Activated CD4-positive, alpha-beta T cell treated with anti-CD3 and anti-CD28 coated beads, Interleukin-2, amount 50 U/mL, for 1 hour (primary cell): ENCODE measurements at places on chromosomes 7 and 10.
A peak's percentile ranks its signal among the peaks of the same experiment; 100 is the strongest.

- DNase-seq, result no peak
These were observed 34.1 kb upstream of the NMT2 start for GRCh38 chr10:15202639-15203038.

DNA sequence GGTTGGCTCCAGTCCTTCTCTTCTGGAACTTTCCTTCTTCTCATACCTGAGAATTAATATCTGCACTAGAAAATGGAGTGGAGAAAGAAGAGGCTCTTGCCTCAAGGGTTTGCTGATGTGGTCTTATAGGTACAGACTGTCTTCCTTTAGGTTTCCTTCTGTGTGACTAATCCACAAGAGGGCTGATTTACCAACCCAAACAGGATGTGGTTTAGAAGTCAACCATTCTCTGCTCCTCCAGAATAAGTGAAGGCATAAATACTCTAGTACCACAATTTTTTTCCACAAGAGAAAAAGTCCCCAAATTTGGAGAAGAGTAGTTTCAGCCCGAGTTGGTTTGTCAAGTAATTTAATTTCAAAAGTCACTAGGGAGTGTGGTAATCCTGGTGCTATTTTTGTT is 85.8 kb downstream of the NRP1 start:
- no peak for DNase-seq

- DNase-seq, result no peak
These were observed 344.2 kb upstream of the ADARB2 start for GRCh38 chr10:2081501-2081900.

GRCh38 chr7:27181795-27182275 is 3.2 kb downstream of the HOXA11 start:
- no peak for DNase-seq

DNA sequence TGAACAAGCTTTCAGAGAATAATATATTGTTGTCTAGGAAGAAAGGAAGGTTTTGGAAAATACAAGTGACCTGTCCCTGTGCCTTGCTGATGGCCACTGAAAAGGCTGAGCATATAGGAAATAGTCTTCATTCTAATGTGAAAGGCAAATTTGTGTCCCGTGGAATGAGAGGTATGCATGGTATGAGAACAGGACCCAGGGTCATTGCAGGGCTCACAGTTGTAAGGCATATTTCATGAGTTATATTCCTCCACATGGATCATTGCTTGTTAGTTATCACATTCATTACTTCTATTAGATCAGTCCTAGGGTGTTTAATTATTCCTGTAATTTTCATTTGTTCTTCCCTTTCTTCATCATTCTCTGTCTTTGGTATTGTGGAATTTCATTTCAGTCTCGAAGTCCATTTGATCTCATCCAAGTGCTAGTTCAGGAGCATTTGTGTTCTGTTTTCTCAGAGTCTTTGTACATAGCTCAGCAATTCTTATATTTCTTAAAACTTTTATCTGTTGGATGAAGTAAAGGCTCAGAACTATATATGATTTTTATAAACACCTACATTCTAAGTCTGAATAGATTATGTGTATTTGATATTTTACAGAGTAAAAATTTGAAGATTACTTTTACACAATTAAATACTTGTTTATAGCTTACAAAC is 39.4 kb upstream of the ARHGAP21 start:
- DNase-seq, result no peak

- DNase-seq, result no peak
These were observed 73.6 kb upstream of the FAM20C start for GRCh38 chr7:118615-119391.

- DNase-seq, result no peak
These were observed 176.4 kb downstream of the ELFN1 start for GRCh38 chr7:1846331-1847065.

- no peak for DNase-seq
These were observed 101.2 kb upstream of the WDR11 start for GRCh38 chr10:120749856-120750566.

DNA sequence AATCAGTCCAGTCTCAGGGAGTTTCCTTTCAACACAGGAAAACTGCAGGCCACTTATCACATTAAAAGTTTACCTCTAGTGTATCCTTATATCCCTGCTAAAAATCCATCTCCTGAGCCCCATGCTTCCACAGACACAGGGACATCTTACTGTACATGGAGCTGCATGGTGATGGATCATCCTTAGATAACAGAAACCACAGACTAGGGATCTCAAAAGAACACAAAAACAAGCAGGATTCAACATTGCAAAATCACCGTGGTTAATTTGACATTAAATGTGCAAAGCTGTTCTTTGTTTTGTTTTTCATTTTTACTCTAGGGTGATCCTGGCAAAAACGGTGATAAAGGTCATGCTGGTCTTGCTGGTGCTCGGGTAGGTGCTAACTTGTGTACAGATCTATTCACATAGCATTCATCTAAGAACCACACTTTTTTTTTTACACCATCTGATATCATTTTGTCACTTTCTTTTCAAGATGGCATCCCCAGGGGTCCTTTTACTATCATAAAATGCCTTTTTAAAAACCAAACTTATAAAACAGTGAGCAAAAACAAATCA is 18.1 kb downstream of the COL1A2 start:
- no peak for DNase-seq

GRCh38 chr10:58887474-58887873 is 289.0 kb upstream of the PHYHIPL start:
- DNase-seq, result no peak

DNA sequence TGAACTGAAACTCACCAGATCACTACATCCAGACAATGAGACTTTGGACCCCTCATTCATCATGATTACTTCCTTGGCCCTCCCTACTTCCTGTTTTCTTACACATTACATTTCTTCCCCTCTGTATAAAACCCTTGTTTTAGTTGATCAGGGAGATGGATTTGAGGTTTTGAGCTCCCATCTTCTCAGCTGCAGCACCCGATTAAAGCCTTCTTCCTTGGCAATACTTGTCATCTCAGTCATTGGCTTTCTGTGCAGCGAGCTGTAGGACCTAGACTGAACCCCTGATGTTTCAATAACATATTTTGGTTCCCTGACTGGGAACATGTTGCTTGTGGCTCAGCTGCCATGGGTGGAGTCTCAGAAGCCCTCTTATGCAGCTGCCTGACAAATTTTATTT is 33.1 kb downstream of the NOLC1 start:
- DNase-seq, result no peak

DNA sequence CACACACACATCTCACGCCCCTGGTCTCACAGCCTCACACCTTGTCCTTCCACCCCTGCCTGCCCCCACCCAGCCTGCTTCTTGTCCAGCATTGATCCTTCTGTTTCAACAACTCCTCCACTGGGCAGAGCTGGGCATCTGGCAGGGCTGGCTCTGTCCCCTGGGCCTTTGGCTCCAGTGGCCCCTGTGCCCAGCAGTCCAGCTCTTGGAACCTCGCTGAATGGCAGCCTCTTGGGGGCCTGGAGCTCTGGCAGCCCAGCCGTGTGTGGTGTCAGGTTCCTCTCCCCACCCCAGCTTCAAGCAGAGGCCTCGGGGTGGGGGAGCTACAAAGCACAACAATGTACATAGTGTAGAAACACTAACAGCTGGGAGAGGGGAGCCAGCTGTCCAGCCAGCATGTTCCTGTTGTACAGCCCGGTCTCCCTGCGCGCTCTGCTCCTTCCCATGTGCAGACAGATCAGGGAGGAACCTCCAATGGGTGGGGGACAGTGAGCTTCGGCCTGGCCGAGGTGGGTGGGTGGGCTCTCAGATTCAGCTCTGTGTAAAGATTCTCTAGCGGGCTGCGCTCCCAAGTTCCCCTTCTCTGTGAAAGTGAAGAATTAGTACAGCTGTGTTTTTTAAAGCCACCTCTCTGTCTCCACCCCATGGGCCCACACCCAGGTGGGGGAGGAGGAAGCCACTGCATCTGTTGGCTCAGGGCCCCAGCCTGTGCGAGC is 19.4 kb downstream of the ZMIZ2 start:
- peak; percentile 32 for DNase-seq

- no peak for DNase-seq
These were observed 296.8 kb upstream of the ZMIZ1 start for GRCh38 chr10:78771808-78772455.

GRCh38 chr7:128954830-128955802 is 17.4 kb downstream of the IRF5 start:
- DNase-seq, result no peak

DNA sequence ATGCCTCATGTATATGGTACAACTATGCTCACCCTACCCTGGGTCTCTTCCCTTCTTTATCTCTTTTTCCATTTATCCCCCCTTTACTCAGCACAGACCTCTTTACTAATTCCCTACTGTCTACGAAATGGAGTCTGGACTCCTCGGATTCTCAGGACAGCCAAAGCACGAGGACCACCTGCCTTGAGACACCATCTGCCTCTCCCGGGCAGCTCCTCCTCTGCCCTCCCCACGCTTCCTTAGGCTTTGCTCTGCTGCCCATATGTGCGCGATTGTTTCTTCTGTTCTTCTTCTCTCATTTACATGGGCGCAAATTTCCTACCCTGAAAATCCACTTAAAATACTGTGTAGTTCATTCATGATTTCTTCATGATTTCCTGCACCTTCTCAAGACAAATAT is 62.7 kb upstream of the STK17A start:
- DNase-seq, result no peak

DNA sequence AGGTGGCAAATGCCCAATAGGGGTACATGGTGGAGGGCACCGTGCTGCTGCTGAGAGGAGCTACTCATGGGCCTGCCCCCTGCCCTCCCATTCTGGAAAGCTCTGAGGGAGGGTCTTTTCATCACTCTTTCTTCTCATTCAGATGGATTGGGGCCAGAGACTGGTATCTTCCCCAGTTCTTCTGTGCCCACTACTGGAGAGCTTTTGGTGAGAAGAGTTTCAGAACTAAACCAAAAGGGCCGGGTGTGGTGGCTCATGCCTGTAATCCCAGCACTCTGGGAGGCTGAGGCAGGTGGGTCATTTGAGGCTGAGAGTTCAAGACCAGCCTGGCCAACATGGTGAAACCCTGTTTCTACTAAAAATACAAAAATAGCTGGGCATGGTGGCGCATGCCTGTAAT is 12.5 kb downstream of the ADRA2A start:
- no peak for DNase-seq

GRCh38 chr7:94432817-94433216 is 38.1 kb downstream of the COL1A2 start:
- DNase-seq, result no peak

- DNase-seq, result no peak
These were observed 4.6 kb downstream of the PAPSS2 start for GRCh38 chr10:87664276-87664701.

DNA sequence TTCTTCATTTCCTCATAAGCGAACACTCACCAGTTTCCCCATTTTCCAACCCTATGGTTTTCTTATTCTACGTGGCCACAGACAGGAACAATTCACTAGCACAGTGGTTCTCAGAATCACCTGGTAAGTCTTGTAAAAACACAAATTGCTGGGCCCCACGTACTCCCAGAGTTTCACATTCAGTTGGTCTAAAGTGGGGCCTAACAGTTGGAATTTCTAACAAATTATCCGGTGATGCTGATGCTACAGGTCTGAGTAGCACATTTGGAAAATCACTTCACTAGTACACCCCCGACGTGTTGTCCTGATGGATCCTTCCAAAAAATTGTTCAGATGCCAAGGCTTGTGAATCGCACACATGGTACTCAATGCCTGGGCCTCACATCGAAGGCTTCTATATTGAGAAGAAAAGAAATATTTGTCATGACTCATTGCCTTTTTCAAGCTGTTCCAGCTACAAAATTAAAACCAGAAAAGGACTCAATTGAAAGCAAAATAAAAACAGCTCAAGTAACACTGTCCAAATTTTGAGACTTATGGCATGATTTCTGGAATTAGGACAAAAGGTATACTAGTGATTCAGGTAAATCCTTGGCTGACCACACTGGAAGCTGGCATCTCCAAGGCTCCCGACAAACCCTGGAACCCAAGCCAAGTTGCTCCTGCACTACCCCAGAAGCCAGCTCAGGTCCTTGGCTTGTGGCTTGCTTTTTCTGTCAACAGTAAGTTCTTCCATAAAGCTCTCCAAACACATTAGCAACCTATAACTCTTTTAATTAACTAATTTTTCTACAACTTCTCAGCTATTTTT is 12.9 kb upstream of the VIM start:
- DNase-seq, result no peak

DNA sequence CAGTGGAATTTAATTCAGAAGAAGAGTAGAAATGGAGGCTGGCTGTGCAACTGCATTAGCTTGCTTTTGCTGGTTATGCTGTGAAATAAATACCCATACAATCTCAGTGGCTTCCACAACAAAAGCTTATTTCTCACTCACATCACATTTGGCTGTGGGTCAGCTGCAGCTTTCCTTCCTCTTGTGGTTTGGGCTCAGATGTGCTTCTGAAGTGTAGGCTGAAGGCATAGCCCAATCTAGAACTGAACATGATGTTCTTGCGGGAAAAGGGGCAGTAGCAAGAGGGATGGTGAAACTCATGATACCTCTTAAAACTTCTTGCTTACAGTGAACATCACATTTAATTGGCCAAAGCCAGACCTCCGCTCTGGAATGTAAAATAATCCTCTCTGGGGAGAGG is 119.9 kb downstream of the HECW1 start:
- no peak for DNase-seq

DNA sequence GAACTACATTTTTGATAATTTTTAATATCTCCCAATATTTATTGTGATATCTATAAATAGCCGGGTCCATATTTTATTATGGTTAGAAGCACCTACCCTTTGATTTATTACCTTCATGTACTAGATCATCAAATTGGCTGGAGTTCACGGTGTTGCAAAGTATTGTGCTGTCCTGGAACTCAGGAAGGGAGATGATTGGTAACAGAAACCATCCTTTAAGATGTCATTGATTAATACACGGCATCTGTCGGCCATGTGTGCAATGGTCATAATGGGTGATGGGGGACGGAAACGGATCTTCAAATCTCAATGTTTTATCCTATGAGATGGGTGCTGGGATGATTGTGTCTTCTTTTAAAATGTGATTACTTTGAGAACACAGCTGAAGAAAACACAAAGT is 157.0 kb downstream of the NEBL start:
- DNase-seq, result no peak
